ENCODE measurements at places on chromosomes 2 and 18.

GRCh38 chr2:230778350-230779063, 65.9 kb downstream of the CAB39 start:
- DNase-seq = no peak

DNA sequence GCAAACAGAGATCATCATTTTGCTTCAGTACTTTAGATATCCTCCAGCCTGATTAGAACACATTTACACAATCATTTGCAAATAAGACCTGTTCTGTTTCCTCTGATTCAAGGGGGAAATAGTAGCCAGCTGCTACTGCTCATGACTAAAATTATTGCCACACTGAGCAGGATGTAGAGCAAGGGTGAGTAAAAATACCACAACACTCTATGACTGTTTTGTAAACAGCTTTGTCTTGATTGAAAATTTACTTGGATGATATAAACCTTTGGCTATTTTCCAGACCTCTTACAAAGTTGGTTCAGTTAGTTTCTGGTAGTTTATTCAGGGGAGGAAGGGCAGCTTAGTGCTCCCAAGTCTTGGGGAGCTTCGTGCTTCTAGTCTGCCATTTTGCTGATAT, 286.4 kb upstream of the CNTNAP5 start:
- DNase-seq = no peak

DNA sequence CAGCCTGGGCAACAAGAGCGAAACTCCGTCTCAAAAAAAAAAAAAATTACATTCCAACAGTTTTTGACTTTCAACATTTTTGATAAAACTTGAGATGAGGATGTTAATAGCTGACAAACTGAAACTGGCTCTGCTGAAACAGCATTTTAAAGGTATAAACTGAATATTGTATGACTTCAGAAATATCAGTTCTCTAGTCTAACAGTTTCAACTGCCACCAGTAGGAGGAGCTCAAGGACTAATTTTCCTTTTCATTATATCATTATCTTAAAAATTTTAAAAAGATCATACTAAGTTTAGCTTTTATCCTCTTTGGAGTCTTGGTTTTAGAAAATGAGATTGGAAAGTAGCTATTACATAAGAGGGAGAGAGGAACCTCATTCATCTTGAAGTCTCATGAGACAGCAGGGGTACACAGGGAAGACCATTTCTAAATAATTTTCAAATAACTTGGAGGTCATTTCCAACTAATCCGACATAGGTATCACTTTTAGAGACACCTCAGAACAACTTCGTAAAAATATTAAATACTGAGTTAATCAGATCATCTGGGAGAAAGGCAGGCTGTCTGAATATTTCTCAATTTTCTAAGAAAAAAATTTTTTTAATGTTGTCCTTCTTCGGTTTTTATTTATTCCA, 37.6 kb upstream of the MCM6 start:
- no peak for DNase-seq

- no peak for DNase-seq
Observed at GRCh38 chr2:26979741-26980140, 9.3 kb downstream of the MAPRE3 start.

DNA sequence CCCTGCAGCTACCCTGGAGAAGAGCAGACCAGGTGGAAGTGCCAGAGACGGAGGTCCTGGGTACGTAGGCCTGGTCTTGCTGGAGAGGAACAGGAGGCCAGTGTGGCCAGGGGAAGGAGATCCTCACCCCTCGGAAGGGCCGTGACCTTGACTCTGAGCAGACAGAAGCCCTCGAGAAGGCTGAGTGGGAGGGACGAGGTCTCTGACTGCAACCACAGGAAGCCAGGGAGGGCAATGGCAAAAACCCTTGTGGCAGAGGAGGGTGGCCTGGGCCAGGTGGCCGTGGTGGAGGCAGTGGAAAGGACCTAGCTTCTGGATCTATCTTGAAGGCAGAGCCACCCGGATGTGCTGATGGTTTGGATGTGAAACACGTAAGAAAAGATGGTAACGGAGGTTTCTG, 28.1 kb downstream of the THAP4 start:
- DNase-seq = no peak

All from cerebellar nuclear complex (tissue), 1 donor.